B cell (primary cell): ENCODE measurements at places on chromosomes 7 and 10. TPM values are rescaled to one million over a fixed set of nuclear protein-coding genes. Genes with fewer than 3 reads are reported as not detected.

DNA sequence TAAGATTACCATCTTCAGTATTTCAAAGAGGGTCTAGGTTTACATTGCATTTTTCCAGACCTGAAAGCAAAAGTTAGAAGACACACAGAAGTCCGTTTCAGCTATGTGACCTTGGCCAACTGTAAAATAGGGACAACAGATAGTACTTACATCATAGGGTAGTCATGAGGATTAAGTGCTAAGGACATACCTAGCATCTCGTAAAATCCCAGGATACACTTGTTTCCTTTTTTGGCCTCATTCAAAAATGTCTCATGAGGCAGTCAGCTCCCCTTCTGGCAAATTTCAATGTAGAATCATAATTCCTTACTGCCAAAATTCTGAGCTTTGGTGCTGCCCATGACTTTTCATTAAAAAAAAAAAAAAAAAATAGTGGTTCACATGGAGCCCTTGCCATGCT is 6.4 kb upstream of the DUSP5 start:
- no peak for DNase-seq

DNA sequence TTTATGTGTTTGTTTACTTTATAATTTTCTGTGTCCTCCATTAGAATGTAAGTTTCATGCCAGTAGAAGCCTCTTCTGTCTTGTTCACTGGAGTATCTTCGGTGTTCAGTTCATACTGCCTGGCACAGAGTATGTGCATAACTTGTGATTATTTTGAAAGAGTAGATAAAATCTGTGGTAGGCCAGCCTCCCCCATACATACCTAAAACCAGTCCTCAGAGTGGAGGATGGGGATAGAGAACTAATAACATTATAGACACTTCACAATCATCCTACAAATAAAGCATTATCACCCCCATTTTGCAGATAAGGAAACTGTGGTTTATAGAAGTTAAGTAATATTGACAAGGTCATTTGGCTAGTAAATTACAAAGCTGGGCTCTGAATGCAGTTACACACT is 28.0 kb downstream of the VIM start:
- H3K27me3 ChIP-seq: no peaks in the 10 kb centered on the region
- H3K27ac ChIP-seq: no peak overlapping the region
- H3K36me3 ChIP-seq: no peaks in the 10 kb centered on the region
- no peak for DNase-seq

GRCh38 chr7:157908006-157908782 is 571.4 kb downstream of the DNAJB6 start:
- no peaks in the 10 kb centered on the region for H3K36me3 ChIP-seq
- H3K27ac ChIP-seq: no peak overlapping the region
- no peaks in the 10 kb centered on the region for H3K27me3 ChIP-seq
- H3K4me1 ChIP-seq: no peaks in the 10 kb centered on the region
- no peak overlapping the region for H3K4me3 ChIP-seq
- no peak for DNase-seq

DNA sequence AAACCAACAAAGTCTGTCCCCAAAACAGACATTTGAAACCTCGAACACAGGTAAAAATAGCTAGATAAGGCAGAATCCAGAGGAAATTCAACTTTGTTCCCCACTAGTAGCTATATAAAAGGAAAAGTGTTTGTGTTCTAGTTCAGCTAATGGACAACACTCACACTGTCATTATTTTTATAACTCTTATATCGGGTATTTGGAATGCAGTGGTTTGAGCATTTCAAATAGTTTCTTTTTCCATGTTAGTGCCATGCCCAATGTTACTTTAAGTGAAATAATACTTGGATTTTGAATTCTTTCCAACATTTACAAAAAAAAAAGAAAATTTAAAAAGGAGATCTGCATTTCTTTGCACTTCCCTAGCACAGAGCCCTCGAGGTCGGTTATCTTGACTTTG is 213.6 kb downstream of the DOCK4 start:
- H3K4me1 ChIP-seq: peaks cover 2% of the 10 kb centered on the region
- no peak overlapping the region for H3K27ac ChIP-seq
- H3K27me3 ChIP-seq: no peaks in the 10 kb centered on the region

DNA sequence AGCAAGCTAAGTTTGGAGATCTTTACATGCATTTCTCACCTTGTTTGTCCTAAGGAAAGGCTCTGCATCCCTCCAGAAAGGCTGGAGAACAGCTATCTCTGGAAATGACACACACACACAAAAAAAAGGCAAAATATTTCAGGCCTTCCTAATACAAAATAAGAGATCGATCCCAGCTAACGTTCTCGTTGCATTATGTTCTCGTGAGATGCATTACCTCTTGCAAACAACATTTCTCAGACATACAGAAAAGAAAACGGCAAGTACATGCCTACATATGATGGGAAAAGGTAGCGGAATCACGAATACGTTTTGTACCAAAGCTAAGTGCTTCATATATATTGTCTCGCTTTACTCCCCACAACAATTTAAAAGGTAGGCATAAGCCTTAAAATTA is 488 bp downstream of the MTERF1 start:
- H3K36me3 ChIP-seq: no peaks in the 10 kb centered on the region
- peaks cover 10% of the 10 kb centered on the region for H3K4me1 ChIP-seq
- peak overlapping the region; percentile 72 for H3K27ac ChIP-seq
- DNase-seq: no peak

DNA sequence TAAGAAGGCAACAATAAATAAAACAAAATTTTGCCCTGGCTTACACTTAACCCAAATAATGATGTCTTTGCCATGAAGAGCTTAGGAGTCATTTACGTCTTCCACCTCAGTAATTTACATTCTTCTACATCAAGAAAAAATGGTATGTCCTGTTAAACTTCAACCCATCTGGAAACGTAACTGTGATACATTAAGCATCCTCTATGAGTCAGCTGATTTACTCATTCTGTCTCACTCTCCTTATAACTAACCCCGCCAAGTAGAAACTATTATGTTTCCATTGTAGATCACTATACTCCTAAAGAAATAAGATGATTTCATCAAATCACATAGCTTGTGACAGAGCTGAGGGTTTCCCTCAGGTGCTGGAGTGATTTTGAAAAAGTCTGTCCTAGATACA is 330.7 kb downstream of the CDC14C start:
- H3K27me3 ChIP-seq: no peaks in the 10 kb centered on the region
- no peak overlapping the region for H3K4me3 ChIP-seq
- no peaks in the 10 kb centered on the region for H3K36me3 ChIP-seq

DNA sequence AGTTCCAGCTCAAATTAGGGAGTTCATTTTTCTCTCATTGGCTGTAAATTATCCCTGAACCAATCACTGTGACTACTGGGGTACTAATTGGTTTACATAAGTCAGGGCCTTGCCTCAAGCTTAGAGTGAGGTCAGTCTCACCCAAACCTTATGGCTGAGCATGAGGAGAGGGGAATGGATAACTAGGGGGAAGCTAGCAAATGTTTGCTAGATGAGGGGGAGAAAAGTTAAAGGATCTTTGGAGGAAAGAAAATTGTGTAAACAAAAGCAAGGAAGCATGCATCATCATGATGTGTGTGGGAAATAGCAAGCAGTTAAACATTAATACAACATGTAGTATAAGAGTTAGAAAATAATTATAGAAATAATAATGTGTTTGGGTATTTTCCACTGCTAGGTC is 121.9 kb downstream of the BBS9 start:
- no peak overlapping the region for H3K4me3 ChIP-seq
- H3K27me3 ChIP-seq: no peaks in the 10 kb centered on the region
- no peaks in the 10 kb centered on the region for H3K36me3 ChIP-seq
- DNase-seq: no peak
- no peaks in the 10 kb centered on the region for H3K4me1 ChIP-seq
- H3K27ac ChIP-seq: no peak overlapping the region

GRCh38 chr10:89759531-89759930 is 58.1 kb downstream of the KIF20B start:
- H3K27me3 ChIP-seq: no peaks in the 10 kb centered on the region
- H3K27ac ChIP-seq: no peak overlapping the region
- no peak overlapping the region for H3K4me3 ChIP-seq
- H3K4me1 ChIP-seq: no peaks in the 10 kb centered on the region
- DNase-seq: no peak
- H3K36me3 ChIP-seq: peaks cover 55% of the 10 kb centered on the region

GRCh38 chr7:28726555-28726954 is 231.6 kb downstream of the TRIL start:
- H3K27me3 ChIP-seq: no peaks in the 10 kb centered on the region
- H3K27ac ChIP-seq: no peak overlapping the region
- DNase-seq: no peak
- H3K4me3 ChIP-seq: no peak overlapping the region
- no peaks in the 10 kb centered on the region for H3K36me3 ChIP-seq

GRCh38 chr7:94871132-94871531 is 36.3 kb upstream of the PPP1R9A start:
- H3K27ac ChIP-seq: no peak overlapping the region
- no peaks in the 10 kb centered on the region for H3K36me3 ChIP-seq
- no peaks in the 10 kb centered on the region for H3K27me3 ChIP-seq
- no peaks in the 10 kb centered on the region for H3K4me1 ChIP-seq

DNA sequence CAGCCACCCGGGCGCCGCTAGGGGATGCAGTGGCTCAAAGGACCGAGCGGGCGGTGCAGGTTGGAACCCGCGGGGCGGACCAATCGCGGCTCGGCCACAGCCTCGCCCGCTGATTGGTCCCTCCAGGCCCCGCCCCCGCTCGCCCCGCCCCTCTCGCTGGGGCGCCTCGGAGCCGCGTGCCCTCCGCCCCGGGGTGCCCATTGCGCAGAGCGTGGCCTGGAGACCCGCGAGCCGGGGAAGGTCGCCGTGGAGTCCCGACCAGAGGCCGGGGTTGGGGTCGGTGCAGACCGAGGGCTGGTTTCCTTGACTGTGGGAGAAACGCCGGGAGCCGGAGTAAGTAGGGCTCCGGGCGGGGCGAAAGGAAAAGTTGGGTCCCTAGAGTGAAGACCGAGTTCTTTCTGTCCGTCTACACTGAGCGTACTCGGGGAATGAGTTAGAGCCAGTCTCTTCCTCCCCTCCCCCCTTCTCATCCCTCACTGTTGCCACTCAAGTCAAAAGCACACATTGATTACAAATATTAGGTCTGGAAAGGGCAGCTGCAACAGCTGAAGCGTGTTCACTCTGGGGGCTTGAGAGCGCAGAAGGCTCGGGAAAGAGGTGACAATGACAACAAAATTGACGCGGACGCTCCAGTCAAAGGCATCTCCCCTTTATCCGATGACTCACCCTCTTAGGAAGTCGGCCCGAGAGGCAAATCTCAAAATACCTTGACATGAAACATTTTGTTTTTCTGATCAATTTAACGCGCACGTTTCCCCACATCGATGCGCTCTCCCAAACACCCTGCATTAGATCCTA is 843 bp upstream of the GATA3 start:
- no peaks in the 10 kb centered on the region for H3K36me3 ChIP-seq
- no peak overlapping the region for H3K27ac ChIP-seq
- no peaks in the 10 kb centered on the region for H3K27me3 ChIP-seq
- peak overlapping the region; percentile 25 for H3K4me3 ChIP-seq
- DNase-seq: peak; percentile 59
- H3K4me1 ChIP-seq: peaks cover 77% of the 10 kb centered on the region

DNA sequence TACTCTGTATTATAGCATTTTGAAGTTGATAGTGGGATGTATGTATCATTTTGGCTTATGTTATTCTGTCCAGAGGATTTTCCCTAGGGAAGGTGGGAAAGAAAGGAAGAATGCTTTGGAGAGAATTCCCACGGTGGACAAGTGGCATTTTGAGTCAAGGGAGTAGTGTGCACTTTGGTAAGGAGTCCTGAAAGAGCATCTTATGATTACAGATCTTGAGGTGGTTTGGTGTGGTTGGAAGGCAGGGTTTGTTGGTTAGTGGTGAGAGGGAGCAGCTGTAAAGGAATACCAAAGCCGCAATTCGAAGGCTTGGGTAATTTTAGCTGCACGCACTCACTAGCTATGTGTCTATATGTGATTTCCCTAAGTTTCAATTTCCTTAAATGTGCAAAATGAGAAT is 16.1 kb downstream of the CCSER2 start:
- H3K4me1 ChIP-seq: peaks cover 3% of the 10 kb centered on the region
- H3K27ac ChIP-seq: no peak overlapping the region
- H3K4me3 ChIP-seq: no peak overlapping the region
- H3K36me3 ChIP-seq: no peaks in the 10 kb centered on the region
- no peak for DNase-seq
- H3K27me3 ChIP-seq: no peaks in the 10 kb centered on the region

DNA sequence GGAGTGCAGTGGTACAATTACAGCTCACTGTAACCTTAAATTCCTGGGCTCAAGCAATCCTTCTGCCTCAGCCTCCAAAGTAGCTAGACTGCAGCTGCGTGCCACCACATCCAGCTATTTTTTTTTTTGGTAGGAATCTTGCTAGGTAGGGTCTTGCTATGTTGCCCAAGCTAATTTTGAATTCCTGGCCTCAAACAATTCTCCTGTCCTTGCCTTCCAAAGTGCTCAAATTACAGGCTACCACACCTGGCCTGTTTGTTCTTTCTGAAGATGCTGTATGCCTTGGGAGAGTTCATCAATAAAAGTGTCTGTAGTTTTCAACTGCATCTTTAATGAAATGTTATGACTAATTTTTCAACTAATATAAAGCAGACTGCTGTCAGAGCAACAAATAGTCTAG is 452 bp downstream of the SAMD9 start:
- peak; percentile 22 for DNase-seq
- peaks cover 18% of the 10 kb centered on the region for H3K4me1 ChIP-seq
- H3K36me3 ChIP-seq: peaks cover 19% of the 10 kb centered on the region
- peak overlapping the region; percentile 85 for H3K4me3 ChIP-seq

DNA sequence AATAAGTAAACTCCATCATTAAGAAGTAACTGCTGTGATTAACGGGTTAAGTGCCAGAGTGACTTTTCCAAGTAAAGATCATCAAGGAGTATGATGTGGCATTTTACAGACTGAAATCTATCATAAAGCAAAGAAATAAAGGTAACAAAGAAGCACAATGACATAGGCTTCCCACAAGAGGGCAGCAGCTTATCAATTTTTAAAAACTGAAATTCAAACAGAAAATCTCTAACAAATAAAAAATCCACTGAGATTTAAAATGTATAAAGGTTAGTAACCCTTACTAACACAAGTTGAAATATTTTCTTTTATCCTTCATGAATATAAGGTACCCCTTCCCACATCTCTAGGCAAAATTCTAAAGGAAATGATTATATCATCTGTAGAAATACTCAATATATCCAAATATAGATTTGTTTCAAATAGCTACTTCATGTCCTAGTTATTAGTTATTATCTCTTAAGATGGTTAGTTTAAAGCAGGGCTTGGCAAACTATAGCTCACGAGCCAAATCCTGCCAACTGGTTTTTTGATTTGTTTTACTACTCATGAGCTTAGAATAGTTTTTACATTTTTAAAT is 29.2 kb downstream of the FAM3C start:
- H3K4me1 ChIP-seq: peaks cover 42% of the 10 kb centered on the region
- no peak overlapping the region for H3K4me3 ChIP-seq
- H3K36me3 ChIP-seq: peaks cover 68% of the 10 kb centered on the region

CDK1 gene
- 0.71 and 1.1 TPM in 2 replicates for total RNA-seq

COMTD1 gene
- total RNA-seq: 12.3 and 14.5 TPM in 2 replicates

CALN1 gene
- total RNA-seq: not detected in 2 replicates

TRIM74 gene
- total RNA-seq: 1.2 and 1.6 TPM in 2 replicates
